ENCODE measurements at places on chromosomes 2 and 18.

GRCh38 chr2:29767606-29768335 lies 153.6 kb downstream of the ALK start:
- DNase-seq, result no peak

DNA sequence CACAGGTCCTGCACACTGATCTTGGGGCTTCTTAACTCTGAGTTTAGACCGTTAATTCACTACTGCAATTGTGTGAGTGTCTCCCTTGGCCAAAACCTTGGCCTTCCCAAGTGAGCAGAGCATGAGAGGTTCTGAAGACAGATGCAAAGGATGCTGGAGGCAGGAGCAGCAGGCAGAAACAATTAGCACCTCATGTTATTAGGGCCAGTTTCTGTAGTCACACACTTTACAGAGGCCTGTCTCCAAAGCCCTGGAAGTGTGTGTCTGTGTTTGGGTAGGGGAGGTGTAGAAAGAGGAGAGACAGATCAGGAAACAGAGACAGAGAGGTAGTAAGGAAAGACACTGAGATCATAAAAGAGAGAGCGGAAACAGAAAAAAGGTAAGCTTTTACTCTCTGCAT lies 533.8 kb downstream of the TMEM182 start:
- no peak for DNase-seq

DNA sequence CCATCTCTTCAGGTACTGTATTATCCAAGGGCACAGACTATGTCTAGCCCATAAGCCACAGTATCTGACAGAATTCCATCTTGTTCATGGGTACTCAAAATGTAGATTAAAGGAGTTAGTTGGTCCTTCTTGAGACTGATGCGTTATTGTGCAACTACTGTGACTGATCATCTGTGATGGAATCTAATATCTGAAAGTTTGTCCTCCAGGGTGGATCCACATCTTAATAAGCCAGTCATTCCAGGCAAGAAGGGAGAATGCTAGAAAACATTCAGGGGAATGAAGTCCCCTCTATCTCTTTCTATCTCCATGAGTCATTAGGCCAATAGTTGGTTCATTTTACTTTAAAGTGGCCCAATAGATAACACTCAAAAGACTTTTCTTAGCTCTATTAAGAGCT lies 252.6 kb downstream of the EXOC6B start:
- DNase-seq, result no peak

DNA sequence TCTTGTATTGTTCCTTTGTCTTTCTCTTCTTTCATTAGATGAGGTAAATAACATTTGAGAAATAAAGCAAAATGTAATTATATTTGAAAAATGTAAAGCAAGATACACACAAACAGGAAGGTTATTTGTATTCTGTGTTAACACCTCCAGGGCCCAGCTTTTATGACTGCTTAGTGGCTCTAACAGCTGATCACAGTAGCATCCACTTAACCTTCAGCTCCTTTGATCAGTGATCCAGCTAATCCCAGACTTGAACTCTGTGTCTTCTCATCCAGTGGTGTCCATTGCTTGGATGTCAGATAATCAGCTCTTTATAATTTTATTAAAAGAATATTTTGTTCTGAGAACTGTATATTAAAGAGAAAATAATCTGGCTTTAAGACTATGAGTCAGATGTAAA lies 44.5 kb downstream of the PSMD14 start:
- no peak for DNase-seq

GRCh38 chr18:51461956-51462355 lies 264.5 kb upstream of the MEX3C start:
- DNase-seq, result no peak

Data from amniotic stem cell (primary cell).